ENCODE measurements at places on chromosomes 2 and 18.

- no peak for DNase-seq
These were observed 35.1 kb upstream of the CYRIA start for GRCh38 chr2:16700551-16701259.

GRCh38 chr2:25078170-25079049 is 36.5 kb downstream of the EFR3B start:
- no peak for DNase-seq

DNA sequence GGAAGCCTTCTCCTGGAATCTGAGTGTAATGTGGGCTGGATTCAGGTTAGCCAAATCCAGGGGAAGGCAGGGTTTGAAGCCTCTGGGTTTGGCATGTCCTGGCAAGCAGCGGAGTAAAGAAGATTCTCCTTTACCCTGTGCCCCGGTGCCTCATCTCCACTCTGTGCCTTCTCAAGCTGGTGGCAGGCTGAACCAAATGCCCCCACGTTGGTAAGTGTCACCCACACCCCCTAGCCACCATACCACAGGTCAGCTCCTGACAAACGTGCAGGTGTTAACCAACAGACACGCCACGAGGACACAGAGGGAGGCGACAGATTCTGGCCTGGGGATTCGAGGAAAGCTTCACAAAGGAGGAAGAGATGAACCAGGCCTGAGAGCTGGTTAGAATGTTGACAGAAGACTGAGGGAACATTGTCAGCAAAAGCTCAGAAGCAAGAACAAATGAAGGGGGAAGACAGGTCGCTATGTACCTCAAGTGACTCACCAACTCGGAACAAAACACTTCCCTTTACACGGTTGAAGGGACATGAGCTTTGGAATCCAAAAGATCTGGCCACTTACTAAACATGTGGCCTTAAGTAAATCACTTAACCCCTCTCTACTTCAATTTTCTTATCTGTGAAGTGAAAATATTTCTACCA is 85.2 kb upstream of the LCLAT1 start:
- no peak for DNase-seq

- DNase-seq, result no peak
These were observed 533.8 kb downstream of the FBXO15 start for GRCh38 chr18:73613706-73614340.

DNA sequence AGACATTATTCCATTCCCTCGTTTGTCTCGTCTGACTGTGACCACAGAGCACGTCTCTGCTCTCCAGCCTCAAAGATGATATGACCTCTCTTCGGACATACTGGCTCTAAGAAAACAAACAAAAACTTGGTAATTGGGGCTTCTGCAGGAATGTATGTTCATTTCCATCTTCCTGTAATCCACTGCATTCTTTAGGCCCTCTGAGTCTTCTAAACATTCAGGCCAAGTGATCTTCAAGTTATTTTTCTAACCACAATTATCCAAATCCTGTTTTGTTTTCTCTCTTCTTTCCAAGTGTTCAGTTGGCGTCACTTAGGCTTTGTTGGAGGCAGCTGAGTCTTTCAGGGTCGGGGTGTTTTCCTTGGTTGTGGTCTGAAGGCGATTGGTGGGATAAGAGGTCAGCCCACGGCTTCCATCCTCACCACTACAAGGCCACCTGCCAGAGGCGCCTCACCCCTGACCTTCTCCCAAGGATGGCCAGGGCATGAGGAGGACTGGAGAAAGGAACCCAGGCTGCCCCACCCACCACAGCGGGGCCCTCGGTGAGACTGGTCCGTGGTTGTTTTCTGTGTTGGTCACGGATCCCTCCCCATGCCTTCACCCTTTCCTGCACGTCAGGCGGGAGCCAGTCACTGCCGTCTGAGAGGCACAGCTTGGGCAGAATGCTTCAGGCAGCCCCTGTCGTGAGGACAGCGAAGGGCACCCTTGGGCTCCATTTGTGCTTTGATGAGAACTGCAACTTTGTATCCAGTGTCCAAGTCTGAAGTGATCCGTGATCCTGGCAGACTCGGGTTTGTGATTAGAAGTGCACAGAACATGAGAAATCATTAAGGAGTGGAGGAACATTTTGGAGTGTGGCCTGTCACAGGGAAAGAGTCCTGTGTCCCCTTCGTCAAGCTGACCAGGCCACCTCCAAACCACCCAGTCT is 88.6 kb upstream of the FHL2 start:
- DNase-seq, result no peak

Data from stimulated activated CD4-positive, alpha-beta T cell treated with anti-CD3 and anti-CD28 coated beads, Interleukin-4, amount 100 ng/mL, for 4 hours (primary cell).